CD4-positive, alpha-beta T cell treated with Interleukin-12 subunit alpha and Interleukin-12 subunit beta, for 1 hour (primary cell): ENCODE measurements at places on chromosomes 5 and 9.

- no peak for DNase-seq
These were observed 3.0 kb downstream of the FGF18 start for GRCh38 chr5:171422495-171422894.

GRCh38 chr9:126614455-126615244 is 922 bp downstream of the LMX1B start:
- no peak for DNase-seq

DNA sequence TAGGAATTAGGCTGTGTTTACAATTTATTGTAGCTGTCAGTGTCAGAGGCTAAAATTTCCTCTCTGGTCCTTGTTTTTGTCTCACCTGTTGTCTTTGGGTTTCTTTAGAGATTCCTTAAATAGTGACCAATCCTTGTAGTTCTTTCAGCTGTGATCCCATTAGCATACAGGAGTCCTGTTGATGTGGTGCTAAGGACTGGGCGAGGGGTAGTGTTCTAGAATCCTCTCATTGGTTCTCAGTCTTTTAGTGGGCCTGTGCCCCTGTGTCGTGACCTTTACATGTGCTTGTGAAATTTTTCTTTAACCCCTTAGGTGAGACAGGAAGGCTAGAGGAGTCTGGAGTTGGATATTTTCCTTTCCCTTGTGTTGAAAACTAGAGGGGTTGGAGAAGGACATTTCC is 51.2 kb downstream of the ZNF618 start:
- DNase-seq = no peak

DNA sequence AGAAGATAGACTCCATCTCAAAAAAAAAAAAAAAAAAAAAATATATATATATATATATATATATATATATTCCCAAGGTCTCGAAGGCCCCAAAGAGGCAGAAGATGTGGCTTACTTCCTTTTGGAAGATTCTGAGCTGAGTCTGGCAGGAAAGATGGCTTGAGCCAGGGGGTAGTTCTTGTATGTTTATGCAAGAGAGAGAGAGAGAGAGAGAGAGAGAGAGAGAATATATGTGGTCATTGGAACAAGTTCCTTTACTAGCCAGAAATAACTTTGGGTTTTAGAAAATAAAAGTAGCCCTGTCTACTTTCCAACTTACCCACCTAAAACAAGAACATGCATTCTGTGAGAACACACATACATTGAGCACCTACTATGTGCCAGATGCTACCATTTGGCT is 17.6 kb downstream of the NCS1 start:
- no peak for DNase-seq

GRCh38 chr9:21988056-21988990 is 5.9 kb downstream of the CDKN2A start:
- DNase-seq = no peak
